ENCODE measurements at places on chromosomes 7 and 10.
A peak's percentile ranks its signal among the peaks of the same experiment; 100 is the strongest.

DNA sequence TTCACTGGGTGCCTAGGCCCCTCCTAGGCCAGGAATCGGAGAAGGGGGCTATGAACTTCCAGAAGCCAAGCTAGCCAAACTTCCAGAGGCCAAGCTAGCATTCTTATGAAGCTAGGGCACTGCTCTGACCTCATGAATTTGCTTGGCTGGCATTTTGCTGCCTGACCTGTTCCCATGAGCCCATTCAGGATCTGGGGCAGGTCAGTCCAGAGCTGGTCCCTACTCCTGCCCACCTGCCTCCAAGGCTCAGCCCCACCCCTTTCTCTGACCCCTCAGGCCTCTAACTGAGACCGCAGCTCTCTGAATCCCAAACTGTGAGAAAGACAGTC lies 1.3 kb upstream of the PPIF start:
- no peak for DNase-seq

GRCh38 chr10:88990384-88991160 lies at the start of gene FAS:
TSS of gene FAS (plus strand) at chr10:88990798. CDS start at chr10:88990877, 79 bp downstream.
- peak; percentile 74 for DNase-seq

- DNase-seq, result peak; percentile 72
Observed at GRCh38 chr7:55109404-55110167, 90.8 kb downstream of the EGFR start.

DNA sequence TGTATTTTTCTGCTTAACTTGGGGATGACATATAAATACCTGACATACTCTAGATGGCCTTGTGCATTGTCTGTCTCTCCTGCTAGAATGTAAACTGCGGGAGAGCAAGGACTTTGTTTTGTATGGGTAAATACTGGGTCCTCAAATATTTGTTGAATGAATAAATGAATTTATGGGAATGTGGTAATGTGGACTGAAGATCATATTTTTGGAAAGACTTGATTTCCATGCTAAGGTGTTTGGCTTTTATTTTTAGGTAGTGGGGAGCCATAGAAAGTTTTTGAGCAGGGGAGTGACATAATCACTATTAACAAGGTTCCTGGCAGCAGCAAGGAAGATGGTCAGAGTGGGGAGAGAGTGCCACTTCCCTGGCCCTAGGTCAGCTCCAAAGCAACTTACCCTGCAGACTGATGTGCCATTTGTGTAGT lies 27.0 kb downstream of the UBTD1 start:
- DNase-seq, result no peak

DNA sequence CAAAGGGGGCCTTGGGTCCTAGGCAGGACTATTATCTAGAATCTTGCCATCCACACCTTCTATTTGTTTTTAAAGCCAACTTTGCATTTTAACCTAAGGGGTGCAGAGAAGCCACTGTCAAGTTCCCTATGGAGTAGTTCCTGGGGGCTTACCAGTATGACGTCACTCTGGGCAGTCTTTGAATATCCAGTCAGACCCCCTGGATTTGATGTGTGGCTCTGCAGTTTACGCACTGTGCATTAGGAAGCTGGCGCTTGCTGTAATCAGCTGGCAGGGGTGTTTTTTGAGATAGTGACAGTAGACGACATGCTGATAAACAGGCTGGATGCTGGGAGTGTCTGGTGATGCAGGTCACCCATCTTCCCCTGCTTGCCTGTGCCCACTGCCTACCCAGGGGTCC lies 892.7 kb upstream of the ZNF722 start:
- no peak for DNase-seq

DNA sequence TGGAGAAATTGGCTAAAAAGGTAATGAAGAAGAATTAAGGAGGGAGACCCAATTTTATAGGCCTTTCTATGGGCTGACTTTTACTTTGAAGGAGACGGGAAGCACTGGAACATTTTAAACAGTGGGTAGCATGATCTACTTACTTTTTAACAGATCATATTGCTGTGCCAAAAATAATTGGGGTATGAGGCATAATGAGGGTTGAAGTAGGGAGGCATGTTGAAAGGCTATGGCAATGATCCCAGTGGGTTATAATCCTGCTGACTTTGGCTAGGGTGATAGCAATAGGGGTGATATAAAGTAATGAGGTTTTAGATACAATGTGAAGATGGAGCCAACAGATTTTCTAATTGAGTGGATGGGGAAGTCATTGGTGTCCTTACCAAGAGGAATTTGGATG lies 73.2 kb downstream of the GPR37 start:
- DNase-seq, result no peak
